Stimulated activated CD4-positive, alpha-beta T cell treated with anti-CD3 and anti-CD28 coated beads, Interleukin-1b, Interleukin-23, amount 100 ng/mL, for 48 hours (primary cell): ENCODE measurements at places on chromosomes 3 and 15.
A peak's percentile ranks its signal among the peaks of the same experiment; 100 is the strongest.

- DNase-seq = no peak
Observed at GRCh38 chr3:103082501-103082900, 647.7 kb downstream of the ZPLD1 start.

DNA sequence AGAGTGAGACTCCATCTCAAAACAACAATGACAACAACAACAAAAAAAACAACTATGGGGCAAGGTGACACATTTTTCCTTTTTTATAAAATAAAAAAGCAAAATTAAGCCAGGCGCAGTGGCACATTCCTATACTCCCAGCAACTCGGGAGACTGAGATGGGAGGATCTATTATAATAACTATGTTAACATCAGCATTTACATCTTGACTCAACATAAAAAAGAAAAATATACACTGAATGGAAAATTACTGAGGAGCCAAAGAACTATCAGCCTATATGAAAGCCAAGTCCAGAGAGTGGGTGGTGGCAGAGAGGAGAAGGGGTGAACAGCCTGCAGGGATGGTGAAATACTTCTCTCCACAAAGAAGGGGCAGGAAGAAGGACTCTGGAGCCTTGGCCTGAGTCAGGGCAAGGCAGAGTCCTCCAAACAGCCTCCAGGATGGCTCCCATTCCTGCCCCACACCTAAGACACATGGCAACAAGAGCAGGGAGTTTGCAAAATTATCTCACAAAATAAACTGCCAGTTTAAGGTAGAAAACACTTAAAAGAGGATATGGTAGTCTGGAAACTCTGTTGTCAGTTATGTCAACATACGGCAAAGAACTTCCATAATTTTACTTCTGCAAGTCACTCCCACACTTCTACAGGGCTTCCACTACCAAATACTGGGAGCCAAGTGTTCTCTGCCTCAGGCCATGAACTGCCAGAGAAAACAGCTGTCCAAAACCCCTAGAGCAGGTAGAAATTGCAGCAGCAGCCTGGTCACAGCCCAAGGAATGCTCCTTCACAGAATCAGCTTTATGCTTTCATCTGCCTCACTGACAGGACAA lies 25.9 kb downstream of the HSPBAP1 start:
- no peak for DNase-seq

DNA sequence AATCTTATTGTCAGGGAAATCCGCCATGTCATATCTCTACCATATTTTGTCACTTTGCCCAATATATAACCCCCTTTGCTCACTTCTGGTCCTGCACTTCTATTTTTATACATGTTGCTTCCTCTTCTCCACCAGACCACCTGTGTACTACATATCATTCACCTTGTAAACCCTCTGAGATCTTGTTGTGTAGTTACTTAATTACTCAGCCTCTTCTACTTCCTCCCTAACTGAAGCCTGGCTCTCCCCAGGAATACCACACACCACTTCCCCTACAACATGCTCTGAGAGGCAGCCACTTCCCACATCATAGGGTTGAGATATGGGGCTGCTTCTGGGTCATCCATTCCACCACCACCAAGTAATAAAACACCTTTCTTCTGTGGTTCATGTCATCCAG lies 10.0 kb downstream of the HEXA start:
- no peak for DNase-seq

DNA sequence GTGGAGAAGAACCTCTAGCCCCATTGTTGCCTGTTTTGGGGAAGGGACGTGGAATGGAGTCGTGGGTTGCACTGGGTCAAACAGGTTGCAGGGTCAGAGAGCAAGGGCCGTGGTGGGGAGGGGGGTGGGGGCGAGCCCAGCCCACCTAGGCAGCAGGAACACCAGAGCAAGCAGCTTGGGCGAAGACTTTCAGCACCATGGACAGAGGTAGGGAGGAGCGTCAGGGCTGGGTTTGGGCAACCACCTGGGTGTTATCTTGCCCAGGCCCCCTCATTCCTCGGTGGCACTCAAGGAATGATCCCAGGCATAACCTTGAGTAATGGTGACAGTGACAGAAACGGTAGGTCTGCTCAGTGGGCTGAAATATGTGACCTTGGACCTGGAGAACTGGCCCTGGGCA lies 45.9 kb upstream of the TMEM115 start:
- peak; percentile 13 for DNase-seq

DNA sequence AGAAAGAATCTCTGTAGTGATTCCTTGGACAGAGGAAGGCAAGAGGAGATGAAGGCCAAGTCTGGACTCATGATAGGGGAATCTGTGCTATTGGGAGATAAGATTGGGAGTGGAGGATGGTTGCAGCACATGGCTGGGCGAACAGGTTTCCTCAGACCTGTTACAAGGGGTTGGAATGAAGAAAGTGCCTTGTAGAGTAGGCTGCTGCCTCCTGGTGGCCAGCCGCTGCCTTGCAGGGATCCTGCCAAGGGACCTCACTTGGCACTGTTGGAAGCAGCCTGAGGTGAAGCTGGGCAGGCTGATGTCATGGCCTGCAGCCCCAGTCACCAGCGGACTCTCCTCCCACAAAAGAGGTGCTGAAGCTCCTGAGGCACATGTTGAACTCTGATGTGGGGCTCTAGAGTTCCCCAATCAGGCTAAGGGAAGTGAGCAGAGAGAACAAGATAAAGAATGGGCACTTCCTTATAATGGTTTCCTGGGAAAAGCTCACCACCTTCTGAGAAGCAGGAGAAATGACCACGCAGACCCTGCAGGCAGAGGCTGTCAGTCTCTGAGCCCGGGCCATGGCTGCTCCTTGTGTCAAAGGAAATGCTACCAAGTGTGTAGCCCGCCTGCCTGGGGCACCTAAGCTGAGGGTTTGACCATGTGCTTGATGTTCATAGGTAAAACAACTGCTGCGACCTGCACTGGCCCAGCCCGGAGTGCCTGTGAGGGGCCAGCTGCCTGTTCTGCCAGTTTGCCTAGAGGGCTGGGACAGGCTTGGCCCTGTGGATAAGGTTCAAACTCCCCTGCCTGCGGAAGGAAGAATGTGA lies 1.6 kb upstream of the TEX264 start:
- DNase-seq = peak; percentile 88

- DNase-seq = peak; percentile 14
Observed at GRCh38 chr15:94582368-94582767, 351.0 kb downstream of the MCTP2 start.

DNA sequence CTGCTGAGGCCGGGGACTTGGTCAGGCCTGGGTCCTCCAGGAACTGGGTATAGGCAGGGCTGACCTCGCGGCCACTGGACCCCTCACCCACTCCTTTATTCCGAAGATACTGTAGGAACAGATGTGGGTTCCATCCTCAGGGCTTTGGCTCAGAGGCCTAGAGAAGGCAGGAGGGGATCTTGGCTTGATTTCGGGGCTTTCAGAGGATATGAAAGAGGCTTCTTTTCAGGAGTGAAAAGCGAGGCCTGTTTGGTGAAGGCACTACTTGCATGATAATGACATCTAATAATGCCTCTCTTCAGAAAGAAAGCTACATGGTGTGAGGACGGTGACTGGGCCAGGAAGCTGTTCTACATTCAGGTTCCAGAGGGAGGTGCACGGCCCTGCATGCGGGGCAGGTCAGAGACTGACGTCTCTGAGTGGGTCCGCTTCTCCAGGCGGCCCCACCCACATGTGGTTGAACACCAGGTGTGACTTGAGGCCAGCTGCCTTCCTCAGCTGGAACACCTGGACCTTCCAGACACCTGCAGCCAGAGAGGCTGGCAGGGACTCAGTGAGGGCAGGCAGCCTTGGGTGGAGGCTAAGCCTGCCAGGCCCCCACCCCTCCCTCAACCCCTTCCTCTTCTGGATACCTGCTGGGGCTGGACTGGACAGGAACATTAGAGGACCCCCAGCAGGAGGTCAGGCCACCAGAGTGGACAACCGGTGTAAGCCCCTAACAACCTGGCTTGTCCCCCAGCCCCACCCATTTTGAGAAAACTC lies 31.1 kb upstream of the HHATL start:
- DNase-seq = no peak
